Left lobe of liver (tissue), 2 donors: ENCODE measurements at places on chromosomes 4 and X. TPM values are rescaled to one million over a fixed set of nuclear protein-coding genes. Genes with fewer than 3 reads are reported as not detected.

DNA sequence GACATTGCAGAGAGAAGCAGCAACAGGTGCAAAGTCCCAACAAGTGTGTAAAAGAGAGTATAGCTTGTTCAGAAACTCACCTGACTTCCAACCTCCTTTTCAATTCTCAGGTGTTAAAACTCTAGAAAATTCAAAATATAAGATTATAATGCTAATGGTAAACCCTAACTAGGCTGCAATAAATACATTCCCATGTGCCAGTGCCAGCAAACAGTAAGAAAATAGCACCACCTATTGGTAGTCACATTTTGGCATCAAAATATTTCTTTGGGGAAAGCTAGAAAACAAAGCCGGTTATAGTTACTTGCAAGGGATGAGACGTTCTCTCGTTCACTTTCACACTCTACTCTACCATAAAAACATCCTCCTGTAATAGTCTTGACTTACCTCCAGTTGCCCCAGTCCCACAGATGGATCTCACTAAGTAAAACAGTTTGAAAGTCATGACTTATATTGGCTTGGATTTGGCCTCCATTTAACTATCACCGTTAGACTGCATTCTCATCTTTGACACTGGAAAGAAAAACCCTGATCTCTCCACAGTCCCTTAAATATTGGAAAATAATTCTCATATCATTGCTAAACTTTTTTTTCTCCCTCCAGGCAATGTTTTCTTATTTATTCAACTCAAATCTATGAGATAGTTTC is 9.6 kb downstream of the BMP3 start:
- DNase-seq = no peak

- DNase-seq = no peak
These were observed 100.4 kb downstream of the ITM2A start for GRCh38 chrX:79266702-79267101.

- DNase-seq = no peak
These were observed 24.7 kb upstream of the LRAT start for GRCh38 chr4:154719087-154719486.

DNA sequence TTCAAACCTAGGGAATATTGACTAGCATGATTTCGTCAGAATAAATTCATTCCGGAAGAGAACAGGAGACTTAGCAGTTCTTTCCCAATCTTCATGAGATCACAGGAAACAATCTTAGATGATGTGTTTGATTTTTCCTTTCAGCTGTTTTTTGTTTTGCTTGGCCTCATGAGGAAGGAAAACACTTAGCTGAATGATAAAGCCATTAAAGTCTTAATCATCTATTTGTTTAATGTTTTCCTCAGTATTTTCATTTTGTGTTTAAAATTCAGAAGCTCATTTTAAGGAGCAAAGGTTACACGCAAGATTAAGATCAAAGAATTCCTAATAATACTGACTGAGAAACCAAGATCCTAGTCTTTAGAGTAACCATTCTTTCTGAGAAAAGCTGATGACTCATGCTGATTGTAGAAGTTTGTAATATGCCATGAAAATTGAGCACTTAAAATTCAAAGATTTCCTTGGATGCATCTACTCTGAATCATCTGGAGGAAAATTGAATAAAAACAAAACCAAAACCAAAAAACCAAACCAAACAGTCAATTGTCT is 15.4 kb upstream of the TBC1D19 start:
- DNase-seq = no peak

- no peak for DNase-seq
These were observed 32.9 kb upstream of the GRID2 start for GRCh38 chr4:92270908-92271307.

GRCh38 chr4:126238013-126238412 is 923.3 kb downstream of the FAT4 start:
- DNase-seq = no peak

DNA sequence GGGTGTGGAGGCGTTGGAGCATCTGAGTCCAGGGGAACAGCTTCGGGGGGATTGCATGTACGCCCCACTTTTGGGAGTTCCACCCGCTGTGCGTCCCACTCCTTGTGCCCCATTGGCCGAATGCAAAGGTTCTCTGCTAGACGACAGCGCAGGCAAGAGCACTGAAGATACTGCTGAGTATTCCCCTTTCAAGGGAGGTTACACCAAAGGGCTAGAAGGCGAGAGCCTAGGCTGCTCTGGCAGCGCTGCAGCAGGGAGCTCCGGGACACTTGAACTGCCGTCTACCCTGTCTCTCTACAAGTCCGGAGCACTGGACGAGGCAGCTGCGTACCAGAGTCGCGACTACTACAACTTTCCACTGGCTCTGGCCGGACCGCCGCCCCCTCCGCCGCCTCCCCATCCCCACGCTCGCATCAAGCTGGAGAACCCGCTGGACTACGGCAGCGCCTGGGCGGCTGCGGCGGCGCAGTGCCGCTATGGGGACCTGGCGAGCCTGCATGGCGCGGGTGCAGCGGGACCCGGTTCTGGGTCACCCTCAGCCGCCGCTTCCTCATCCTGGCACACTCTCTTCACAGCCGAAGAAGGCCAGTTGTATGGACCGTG is 2.2 kb downstream of the AR start:
- DNase-seq = no peak

GRCh38 chr4:38119668-38120385 is 159.6 kb downstream of the PTTG2 start:
- DNase-seq = no peak

DNA sequence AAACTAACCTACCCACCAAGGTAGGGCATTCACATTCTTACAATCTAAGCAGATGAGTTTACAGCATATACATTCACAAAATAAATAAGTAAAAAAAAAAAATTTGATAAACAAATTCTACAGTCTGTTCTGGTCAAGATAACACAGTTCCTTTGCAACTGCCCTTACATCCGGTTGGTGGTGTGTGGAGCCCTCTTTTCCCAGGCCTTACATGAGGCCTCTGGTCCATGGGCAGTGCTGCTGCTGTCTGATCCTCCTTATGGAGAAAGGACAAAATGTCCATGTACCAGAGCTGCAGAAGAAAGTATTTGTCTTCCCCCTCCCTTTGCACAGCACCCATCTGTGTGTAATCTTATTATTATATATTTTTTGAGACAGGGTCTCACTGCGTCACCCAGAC is 2.2 kb upstream of the SEPTIN11 start:
- no peak for DNase-seq

The SH3D19 gene
- 38.7 TPM for total RNA-seq

DNA sequence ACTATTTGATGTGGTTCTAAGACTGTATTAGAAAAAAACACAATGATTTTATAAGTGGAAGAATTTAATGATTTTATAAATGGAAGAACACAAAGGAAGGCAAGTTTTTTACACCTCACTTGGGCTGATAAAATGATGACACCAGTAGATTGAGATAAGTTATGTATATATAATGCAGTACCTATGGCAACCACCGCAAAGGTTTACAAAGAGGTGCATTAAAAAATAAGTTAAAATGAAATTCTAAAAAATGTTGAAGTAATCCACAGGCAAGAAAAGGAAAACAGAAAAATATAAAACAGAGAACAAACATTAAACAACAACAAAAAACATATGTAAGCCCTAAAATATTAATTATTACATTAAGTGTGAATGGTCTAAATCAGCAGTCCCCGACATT is 490.9 kb upstream of the AADAT start:
- DNase-seq = no peak

The MTCP1 gene
- 15.2 TPM for total RNA-seq

DNA sequence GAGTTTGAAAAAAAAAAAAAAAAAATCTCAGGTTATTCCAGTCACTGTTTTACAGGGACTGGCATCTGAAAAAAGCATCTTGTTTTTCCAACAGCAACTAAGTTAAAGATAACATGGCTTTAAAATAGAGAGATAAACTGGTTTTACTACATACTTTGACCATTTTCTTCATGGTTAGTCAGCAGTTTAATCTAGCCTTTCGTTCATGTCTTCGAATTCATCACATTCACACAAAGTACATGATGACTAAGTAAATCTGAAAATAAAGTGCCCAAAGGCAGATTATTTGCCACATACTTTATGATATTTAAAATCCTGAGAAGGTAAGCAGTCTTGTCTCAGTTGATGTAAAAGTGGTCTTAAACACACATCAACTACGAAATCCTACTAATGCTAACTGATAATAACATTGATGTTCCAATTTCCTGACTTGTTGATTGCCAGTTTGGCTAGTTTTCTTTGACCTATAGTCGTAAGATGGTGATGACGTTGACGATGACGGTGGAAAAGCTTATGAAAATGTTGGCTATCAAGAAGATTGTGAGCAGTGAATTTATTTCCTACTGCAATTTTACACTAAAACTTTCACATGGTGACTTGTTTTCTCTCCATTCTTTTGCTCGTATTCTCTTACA is 540.5 kb upstream of the BOD1L1 start:
- no peak for DNase-seq

DNA sequence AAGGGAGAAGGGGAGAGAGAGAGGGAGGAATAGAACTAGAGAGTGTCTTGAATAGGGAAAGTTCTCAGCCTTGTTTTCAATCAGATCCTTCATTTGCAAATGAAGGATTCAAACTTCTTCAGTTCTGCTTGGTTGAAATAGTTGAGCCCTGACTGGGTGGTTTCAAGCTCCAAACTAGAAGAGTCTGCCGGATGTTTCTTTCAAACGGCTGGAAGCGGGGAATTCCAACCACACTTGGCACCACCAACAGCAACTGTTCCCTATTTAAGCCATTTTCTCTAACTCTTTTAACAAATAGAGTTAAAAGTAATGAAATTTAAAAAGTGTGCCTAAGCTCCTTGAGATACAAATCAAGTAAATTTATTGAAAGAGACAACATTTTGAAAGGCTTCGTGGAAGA is 67.5 kb upstream of the DDX60 start:
- no peak for DNase-seq

The SEPSECS gene
- 24.9 TPM for total RNA-seq

The HSFX4 gene
- not detected for total RNA-seq

GRCh38 chr4:160319868-160320260 is 1217.0 kb downstream of the RAPGEF2 start:
- DNase-seq = no peak

The TMA16 gene
- 7.3 TPM for total RNA-seq

- no peak for DNase-seq
These were observed 47.3 kb downstream of the ARHGAP24 start for GRCh38 chr4:85522277-85522676.

The ADH1B gene
- 4,370 TPM for total RNA-seq

GRCh38 chr4:92847026-92847425 is 543.3 kb downstream of the GRID2 start:
- no peak for DNase-seq

The ZAR1 gene
- not detected for total RNA-seq

DNA sequence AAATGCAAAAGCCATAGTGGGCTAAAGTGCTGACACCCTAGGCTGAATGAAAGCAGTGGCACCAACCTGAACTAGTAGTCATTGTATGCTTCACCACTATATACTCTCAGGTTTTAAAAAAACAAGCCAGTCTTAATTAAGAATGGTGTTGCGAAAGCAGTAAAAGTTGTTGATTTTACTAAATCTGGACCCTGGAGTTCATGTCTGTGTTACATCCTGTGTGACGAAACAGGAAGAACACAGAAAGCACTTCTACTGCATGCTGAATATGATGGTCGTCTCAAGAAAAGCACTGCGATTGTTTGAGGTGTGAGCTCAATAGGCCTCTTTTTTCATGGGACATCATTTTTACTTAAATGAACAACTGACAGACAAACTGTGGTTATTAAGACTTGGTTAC is 24.2 kb upstream of the GDPD2 start:
- DNase-seq = no peak

DNA sequence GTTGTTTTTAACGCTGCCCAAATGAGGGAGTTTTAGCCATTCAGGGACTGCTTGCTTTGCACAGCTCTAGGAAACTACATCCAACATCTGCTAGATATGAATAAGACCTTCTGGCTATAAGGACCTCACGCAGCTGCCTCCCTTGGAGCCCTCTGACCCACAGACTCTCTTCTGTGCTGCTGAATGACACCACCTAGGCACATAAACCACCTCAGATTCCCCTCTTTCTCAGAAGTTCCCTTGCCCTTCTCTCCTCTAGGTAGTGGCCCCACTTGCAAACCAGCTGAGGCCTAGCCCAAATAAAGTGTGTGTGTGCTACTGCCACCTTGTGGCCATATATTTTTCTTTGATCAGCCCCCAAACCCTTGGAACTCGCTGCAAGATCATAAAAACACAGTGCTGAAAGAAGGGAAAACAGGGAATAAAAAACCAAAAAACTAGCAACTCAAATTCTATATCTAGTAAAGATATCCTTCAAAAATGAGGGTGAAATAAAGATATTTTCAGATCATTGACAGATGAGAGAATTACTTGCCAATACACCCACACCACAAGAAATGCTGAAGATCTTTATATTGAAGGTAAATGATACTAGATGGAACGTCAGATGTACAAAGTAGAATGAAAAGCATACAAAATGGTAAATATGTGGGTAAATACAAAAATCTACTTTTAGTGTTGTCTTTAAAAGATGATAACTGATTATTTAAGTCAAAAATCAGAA is 265.9 kb downstream of the ADAMTS3 start:
- DNase-seq = no peak

DNA sequence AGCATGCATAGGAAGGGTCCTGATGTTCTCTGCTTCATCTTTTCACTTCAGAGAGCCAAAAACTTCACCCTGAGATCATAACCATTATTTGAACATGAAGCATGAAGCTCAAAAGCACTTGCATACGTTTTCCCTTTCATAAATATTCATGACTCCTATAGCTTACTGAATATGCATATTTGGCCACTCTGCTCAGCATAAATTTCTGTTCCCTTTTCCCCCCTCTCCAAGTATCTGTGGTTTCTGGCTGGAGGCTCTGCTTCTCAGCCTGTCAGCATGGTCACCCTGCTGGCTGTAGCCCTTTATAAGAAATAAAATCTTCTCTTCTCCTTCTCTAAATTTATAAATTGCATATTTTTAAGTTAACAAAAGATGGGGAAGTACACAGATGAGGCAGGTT is 384.7 kb upstream of the AGA start:
- no peak for DNase-seq

The PAK3 gene
- 0.83 TPM for total RNA-seq

The STPG2 gene
- 0.38 TPM for total RNA-seq

The VCX2 gene
- total RNA-seq = not detected

The NLRP2B gene
- total RNA-seq = 0.05 TPM

The CHRDL1 gene
- total RNA-seq = 0.28 TPM

DNA sequence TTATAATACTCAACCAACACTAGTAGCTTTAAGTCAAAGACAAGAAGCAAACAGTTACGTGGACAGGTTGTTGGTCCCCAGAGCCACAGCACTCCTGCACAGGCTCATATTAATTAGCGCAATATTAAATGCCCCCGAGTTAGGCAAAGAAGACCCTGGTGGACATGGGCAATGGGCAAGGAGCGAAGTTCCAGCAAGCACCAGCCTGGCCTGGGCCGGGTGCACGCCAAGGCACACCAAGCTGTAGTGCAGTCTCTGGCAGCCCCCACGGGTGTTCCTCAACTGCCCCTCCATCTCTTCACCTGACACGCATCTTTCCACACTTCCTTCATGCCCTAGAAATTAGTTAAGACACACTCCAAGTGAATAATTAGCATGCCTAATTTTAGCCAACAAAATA is 20.1 kb downstream of the FAT1 start:
- no peak for DNase-seq

DNA sequence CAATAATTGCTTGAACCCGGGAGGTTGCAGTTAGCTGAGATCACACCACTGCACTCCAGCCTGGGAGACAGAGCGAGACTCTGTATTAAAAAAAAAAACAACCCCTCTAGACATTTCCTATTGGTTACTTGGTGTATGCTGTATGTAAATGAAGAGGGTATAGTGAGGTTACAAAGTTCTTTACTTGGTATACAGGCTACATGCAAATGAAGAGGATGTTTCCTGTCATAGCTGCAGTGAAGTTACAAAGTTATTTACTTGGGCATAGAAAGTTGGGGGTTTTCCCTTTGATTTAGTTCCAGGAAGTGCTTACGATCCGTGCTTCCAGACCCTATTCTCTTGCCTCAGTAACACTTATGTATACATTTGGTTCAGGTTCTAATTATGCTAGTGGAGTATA is 38.4 kb upstream of the CLNK start:
- DNase-seq = no peak
